Right renal pelvis (tissue), 4 donors: ENCODE measurements at places on chromosomes 7 and 10.

DNA sequence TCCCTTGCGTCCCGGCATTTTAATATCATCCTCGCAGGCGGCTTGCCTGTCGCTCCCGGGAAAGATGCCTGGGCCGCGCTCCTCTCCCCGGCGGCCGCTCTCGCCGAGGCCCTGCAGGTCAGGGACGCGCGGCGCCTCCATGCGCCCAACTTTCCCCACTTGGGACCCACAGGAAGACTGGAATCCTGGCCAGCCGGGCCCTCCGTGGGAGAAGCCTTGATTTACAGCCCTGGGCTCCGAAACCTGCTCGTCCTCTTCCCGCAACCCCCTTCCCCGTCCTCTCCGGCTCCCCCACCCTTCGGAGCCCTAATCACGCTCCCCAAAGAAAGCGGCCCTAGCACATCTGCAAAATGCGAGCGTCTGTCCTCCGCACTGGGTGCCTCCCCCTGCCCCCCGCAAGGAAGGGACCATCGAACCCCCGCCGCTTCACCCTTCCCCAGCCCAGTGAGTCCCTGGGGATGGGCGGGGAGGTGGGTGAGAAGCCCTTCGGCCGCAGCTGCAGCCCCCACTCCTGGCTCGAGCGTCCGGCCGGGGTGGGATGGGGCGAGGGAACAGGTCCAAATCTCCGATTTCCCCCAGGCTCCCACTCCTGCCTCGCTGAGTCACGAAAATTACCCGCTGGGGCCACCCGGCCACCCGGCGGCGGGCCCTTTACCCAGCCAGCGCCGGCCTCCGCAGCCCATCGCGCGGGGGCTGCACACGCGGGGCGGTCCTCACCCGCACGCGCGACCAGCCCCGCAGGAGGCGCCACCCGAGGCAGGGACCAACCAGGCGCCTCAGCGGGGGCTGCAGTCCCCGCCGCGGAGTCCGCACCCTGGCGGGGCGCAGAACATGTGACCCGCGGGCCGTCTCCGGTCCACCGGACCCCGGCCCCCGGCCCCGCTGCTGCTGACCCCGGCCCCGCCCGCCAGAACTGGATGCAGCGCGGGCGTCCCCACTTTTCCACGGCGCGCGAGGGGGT is 695 bp downstream of the HSPA12A start:
- no peak for DNase-seq

DNA sequence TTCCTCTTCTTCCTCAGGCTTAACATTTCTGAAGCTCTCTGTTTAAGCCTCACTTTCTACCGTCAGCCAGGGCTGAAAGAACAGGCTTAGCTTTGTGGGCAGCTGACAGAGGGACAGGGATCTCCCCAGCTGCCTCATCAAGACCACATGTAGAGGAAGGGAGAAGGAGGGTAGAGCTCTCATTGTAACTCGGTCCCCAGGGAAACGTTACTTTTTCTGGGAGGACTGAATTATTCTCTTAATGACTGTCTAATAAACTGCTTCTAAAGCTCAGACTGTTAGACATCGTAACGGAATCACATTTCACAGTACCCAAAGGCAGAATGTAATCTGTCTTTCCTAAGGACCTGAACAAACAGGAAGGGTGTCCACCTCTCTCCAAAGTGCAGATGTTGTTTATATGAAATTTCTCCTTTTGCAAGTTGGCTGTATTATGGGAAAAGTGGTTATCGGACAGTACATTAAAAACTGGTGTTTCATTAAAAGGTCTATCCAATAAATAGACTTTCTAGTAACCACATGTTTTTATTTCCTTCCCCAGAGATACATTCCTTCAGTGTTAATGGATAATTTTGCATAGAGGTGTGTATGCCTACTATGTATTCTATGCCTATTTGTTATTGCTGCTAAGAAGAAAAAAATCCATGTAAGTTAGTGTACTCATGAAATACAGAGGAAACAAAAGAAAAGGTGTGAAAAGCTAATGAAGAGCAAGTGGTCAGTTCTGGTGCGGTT is 144.2 kb downstream of the CTTNBP2 start:
- no peak for DNase-seq

DNA sequence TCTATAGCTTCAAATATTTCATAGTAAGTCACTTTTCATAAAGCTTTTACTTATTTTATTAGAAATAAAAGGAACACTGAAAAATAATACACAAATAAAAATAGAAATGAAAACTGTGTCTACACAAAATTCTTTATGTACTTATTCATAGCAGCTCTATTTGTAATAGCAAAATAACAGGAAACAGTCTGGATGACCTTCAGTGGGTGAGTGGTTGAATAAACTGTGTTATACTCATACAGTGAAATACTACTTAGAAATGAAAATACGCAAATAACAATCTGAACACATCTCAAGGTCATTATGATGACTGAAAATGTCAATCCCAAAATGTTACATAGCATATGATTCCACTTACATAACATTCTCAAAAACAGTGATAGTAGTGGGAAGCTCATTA is 138.7 kb upstream of the PCLO start:
- no peak for DNase-seq

DNA sequence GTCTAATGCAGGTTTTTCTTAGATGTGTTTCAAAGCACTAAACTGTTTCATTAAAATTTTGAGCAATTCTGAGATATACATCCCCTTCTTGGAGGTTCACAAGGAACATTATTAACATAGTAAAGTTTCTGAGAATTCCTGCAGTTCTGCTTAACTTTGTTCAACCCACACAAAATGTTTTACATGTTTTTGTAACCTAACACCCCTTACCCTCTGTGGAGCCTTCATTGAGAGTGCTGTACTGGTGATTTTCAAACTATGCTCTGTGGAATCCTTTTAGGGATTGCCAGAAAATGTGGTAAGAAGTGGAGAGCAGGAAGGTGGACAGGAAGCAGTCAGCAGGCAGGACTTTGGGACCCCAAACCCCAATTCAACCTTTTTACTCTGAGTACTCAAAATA is 53.6 kb upstream of the ABCB5 start:
- no peak for DNase-seq

GRCh38 chr7:2939193-2939885 is 95.2 kb upstream of the GNA12 start:
- DNase-seq: no peak

DNA sequence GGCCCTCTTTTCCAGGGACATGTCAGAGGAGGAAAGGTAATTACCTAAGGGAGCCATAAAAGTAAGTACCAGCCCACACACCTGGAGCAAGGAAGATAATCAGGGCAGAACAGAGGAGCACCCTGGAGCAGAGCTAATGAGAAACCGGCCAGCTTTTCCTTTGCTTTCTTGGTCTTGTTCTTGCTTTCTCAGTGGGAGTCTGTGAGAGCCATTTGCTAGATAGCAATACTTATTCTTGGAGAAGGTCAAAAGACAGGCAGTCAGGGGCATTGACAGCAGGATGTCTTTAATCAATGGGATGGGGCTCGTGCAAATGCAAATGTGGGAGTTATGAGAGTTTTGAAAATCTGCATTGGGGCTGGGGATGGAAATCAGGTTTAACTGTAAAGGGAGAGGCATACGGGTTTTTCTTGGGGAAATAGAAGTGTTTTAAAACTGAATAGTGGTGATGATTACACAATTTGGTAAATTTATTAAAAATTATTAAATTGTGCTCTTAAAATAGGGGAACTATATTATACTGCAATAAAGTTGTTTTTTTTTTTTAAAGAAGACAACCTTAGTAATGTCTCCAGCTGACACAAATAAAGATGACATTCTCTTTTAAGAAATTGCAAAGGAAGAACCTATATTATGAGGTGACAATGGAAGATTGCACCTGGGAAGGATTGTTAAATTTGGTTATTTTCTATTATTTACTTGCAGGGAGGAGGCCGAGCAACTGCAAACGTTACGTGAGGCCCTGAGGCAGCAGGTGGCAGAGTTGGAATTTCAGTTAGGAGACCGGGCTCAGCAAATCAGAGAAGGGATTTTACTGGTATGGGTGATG is 35.6 kb upstream of the PPP1R17 start:
- DNase-seq: no peak

DNA sequence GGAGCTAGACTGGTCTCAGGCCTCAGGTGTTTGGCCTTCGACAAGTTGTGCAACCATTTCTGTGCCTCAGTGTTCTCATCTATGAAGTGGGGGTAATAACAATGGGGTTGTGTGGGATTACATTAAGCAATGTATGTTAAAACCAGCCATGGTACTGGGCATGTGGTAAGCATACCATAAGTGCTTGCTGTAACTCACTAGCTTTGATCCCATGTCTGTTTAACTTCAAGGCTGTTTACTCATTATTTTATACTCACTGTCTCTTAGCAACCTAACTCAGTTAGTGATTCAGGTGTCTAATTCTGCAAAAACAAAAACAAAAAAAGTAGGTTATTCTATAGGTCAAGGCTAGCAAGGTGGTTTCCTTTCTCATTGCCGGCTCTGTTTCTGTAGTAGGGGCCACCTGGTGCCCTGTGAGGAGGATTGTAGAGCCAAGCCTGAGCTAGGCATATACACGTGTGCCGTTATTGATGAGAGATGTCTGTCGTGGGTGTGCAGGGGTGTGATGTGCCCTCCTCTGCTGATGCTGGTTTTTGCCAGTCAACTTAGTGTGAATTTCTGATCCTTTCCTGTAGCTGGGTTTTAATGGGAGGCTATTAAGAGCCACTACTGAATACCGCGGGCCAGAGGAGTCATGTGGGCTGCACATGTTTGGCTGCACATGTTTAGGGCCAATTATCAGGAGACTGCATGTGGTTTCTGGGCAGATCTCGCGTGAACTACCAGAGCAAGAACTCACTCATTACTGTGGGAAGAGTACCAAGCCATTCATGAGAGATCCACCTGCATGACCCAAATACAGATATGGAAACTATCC is 56.2 kb downstream of the EEPD1 start:
- DNase-seq: no peak

- DNase-seq: no peak
Measured at GRCh38 chr7:37915438-37915837, 1.2 kb downstream of the SFRP4 start.

GRCh38 chr10:48302515-48303476 is 3.7 kb upstream of the MAPK8 start:
- DNase-seq: no peak

DNA sequence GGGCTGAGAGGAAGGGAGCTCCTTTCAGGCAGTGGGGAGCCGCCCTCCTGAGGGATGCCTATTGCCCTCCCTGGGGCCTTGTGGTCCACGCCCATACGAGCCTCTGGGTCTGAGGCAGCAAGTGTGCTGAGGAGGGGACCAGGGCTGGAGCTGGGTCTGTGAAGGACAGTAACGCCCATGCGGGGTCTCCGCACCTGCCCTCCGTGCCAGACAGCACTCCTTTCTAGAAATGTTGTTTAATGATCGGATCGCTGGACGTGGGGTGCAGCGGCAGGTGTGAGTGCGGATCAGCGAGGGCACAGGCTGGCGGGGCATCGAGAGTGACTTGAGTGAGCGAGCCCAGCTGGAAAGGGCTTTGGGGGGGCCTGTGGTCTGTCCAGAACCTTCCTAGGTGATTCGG is 70.1 kb downstream of the ELFN1 start:
- no peak for DNase-seq

GRCh38 chr7:139701908-139702307 is 75.9 kb downstream of the HIPK2 start:
- no peak for DNase-seq

DNA sequence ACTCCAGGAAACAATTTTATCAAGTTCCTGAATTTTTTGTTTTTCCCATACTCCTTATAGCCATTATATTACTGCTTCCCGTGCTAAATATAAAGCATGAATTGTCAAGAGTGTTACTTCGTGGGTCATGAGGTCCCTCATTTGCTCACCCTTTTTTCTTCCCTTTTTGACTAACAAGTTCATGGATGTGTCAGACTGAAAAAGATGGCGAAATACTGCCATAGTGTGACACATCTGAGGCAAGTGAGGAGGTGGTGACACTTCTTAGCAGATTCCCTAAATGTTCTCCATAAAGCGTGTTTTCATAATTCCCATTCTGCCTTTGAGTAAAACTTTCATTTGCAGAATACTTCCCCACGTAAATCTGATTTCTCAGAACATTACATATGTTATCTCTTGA is 269.6 kb upstream of the FZD1 start:
- no peak for DNase-seq

- no peak for DNase-seq
Measured at GRCh38 chr7:151503902-151504714, 15.6 kb downstream of the RHEB start.
